T-helper 9 cell (primary cell): ENCODE measurements at places on chromosomes 7 and 10.

DNA sequence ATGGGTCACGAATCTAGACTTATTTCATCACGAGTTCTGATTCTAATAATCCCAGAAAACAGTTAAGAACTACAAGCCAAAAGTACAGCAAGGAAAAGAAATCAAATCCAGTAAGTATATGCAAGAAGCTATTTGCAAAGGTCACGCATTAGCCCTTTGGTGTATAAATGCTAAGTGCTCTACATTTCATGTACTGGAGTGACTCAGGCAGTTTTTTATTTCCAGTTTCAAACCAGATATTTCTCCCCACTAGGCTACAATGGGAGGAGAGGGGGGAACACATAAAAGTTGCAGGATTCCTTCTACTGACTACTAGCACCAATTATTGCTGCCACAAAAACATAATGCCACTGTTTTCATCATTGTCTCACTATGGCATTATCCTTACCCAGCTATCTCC lies 148.0 kb downstream of the NRCAM start:
- no peak for DNase-seq

GRCh38 chr10:7767209-7767608 lies 20.6 kb downstream of the KIN start:
- DNase-seq: no peak

DNA sequence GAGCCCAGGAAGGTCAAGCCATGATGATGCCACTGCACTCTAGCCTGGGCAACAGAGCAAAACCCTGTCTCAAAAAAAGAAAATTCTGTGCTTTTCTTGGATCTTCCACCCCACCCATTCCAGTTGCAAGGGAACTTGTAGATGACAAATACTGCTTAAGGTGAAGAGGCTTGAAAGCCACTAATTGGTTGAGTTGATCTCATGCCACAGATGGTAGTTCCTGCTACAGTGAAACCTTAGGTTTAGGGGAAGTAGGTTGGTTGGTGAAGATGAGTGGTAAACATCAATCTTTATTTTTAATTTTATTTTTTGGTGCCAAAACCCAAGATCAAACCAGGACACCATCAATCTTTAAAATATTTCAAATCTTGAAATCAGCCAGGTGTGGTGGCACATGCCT lies 2.9 kb upstream of the GDI2 start:
- no peak for DNase-seq

- DNase-seq: no peak
Observed at GRCh38 chr10:11177381-11177780, 159.7 kb downstream of the CELF2 start.

- DNase-seq: no peak
Observed at GRCh38 chr10:128936392-128936791, 530.6 kb upstream of the MGMT start.

- no peak for DNase-seq
Observed at GRCh38 chr10:29850371-29850770, 209.0 kb downstream of the JCAD start.

GRCh38 chr7:158077934-158078910 lies 509.4 kb downstream of the PTPRN2 start:
- no peak for DNase-seq

GRCh38 chr7:116159711-116160110 lies 50.6 kb upstream of the TES start:
- no peak for DNase-seq

DNA sequence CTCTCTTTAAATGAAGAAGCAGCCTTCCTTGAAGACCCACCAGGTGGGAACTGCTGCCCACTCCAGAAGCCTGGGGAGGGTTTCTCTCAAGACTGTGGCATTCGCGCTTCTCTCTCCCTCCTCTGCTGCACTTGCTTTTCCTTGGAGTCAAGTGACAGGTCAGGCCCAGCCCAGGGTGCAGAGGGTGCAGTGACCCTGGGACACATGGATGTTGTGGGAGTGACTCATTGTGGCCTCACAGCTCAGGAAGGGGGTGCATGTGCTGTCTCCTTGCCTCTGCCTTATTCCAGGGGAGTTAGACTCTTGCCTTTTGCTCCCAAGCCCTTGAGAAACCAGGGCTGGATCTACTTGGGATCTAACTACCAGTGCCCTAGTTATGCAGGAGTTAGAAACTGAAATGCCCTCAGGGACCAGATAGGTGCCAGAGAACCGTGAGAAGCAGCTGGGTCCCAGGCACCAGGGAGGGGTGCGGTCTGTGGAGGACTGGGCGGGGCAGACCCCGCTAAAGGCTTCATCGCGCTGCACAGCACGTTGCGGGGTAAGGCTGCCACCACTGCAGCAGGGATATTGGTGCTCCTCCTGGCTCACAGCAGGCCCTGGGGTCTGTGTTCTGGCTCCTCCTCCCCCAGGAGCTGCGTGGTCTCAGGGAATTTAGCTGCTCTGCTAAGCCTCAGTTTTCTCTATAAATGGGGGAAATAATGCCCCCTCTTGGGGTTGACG lies 11.4 kb downstream of the FAM241B start:
- no peak for DNase-seq

DNA sequence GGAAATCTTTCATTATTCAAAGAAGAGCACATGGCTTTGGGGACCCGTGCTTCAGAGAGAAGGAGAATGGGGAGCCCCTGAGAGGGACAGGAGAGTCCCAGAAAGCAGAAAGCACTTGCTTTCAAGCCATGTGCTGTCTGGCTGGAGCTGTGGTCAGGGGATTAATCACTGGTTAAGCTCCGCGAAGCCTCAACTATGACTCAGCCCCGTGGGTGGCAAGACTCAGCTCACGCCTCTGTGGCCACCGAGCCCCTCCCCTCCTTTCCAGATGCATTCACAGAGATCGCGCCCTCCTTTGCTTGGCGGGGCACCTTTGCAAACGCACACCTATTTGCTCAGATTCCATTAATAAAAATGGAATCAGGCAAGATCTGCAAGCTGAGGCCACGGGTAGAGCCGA lies 202.9 kb upstream of the TCERG1L start:
- no peak for DNase-seq

- no peak for DNase-seq
Observed at GRCh38 chr10:93198401-93199131, 124.9 kb downstream of the CYP26A1 start.

DNA sequence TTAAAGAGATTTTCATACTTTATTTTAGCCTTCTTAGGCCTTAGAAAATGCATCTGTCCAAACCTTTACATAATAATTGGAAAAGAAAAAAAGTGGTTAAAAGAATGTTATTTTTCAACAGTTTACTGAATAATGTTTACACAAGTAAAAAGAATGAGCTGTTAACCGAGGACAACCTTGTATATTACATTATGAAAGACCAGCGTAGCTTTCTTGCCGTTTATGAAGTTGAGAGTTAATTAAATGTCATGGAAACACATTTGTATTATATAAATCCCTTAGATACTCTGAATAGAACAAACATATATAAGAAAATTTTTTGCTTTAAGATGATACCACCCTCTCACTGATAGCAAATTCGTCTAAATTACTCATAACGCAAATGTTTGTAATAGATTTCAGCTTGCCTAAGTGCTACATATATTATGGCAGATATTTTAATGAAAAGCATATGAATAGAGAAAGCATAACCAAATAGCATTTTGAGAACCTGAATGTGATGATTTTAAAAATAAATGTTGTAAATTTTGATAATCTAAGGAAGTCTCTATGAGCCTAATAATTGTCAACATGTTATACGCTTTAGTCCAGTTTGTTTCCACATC lies 9.1 kb downstream of the CACNB2 start:
- DNase-seq: no peak

DNA sequence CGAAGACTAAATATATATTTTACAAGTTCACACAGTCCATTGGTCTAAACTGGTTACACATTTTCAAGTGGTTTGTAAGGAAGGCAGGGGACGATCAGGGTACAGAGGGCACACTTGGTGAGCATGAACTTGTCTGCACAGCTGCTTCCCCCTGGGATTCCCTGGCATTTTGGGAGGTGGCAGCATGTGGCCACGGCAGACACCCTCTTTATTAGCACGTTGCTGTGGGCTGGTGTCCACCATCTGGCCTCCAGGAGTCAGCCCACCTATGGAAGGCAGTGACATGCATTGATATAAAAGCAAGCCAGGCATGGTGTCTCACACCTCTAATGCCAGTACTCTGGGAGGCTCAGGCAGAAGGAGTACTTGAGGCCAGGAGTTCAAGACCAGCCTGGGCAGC lies 350.2 kb downstream of the TYW1 start:
- no peak for DNase-seq

DNA sequence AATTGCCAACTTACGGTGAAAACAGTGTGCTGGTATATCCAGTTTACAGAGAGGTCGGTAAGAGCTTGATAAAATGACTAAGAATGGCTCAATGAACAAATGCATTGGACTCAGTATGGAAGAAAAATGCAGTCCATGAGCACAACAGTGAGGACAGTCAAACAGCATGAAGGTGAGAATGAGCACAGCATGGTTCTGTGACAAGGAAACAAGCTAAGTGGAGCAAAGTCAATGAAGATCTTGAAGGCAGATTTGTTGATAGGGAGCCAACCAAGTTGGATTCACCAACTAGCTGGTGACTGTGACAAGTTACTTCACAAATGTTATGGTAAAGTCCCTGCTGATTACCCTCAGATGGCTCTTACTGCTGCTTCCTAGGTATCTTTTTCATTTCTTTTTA lies 75.9 kb downstream of the SHOC2 start:
- DNase-seq: no peak

DNA sequence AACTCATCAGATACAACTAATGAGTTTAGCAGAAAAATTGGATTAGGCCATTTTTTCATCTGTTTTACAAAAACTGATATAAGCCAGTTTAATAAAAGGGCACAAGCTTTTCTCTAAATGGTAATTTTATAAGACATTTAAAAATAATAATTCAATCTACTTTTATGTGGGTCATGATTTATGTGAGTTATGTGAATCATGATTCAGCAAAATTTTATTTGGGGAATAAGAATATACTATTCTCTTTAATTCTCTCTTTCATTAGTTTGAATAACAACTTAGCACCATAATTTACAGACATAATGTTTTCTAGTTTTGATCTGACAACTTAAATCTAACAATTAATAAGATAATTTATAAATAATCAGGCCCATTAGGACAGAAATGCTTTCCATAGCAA lies 63.8 kb upstream of the TEX47 start:
- no peak for DNase-seq

- DNase-seq: no peak
Observed at GRCh38 chr7:100472854-100473499, 6.0 kb downstream of the TSC22D4 start.

DNA sequence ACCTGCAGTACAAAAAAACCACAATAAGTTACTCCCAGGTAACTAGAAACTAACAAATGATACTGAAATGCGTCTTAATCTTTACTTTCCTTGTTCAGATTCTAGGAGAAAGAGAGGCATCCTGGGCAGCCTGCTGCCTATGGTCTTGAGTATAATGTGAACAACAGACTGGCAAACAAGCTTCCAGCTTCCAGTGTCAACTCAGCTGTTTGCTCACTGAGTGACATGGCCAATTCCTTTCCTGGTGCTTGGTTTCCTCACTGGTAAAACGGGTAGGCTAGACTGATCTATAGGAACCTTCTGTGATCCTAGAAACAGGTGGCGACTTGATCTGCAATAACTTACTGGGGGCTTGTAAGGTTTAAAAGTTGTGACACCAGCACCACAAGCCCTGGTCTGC lies 10.1 kb downstream of the POLR3A start:
- no peak for DNase-seq

DNA sequence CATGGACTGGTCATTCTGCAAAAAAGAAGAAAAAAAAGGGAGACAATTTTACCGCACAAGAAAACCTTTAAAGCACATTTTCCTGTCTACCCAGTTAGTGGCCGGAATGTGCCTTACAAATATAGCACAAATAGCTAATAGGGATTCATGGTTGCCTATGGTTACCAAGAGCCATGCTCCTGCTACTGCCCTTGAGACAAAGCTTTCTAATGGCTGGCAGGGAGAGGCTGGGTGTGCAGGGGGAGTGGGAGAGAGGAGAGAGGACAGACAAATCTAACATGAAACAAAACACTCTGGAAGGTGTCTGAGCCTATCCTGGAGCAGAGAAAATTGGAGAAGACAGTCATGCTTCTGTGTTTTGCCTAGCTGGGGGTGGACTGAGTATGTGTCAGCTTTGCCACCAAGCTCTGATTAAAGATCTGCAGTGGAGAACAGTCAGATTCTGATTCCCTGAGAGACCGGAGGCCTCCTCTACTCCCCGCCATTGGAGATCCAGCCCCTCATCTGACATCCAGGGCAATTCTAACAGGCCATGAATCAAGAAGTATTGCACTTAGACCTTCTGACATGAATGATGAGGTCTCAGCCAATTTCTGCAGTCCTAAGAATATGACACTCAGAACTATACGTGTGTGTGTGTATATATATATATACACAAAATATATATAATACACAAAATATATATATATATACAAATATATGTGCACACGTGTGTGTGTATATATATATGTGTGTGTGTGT lies 80.2 kb downstream of the PRTFDC1 start:
- no peak for DNase-seq

DNA sequence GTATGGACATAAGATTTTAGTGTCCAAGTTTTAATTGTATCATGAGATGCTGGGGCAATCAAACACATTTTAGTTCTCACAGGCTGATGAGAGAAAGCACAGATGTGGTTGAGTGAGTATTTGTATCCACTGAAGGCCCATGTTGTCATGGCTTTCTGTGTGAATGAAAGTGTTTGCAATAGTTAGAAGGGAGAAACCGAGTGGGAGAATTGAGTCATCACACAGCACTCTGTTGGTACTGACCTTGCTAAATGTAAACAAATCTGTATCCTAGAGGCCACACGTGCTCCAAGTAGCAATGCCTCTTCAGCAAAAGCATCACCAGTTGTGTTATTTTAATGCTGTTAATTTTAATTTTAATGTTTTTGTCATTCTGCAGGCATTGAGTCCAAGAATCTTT lies 121.2 kb downstream of the EMX2 start:
- no peak for DNase-seq

GRCh38 chr7:104951546-104951945 lies 62.5 kb upstream of the KMT2E start:
- DNase-seq: no peak

- no peak for DNase-seq
Observed at GRCh38 chr10:14311206-14311957, 19.3 kb downstream of the FRMD4A start.

GRCh38 chr7:127214956-127215718 lies 37.6 kb downstream of the GRM8 start:
- DNase-seq: no peak
